ENCODE measurements at places on chromosomes 4 and X.
A peak's percentile ranks its signal among the peaks of the same experiment; 100 is the strongest.

DNA sequence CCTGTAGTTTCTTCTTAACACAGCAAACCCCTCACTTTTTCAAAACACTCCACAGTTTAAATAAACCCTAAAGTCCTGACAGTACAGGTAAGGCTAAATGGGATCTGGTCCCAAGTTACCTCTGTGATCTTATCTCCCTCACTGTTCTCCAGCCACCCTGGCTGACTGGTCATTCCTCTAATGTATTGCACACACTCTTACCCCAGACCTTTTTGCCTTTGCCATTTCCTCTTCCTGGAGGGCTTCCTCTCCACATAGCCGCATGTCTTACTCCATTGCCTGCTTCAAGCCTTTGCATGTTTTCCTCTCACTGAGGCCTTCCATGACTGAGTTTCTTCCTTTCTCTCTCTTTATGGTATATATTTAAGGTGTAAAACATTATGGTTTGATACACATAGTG, 19.5 kb upstream of the ANXA3 start:
- DNase-seq, result no peak

DNA sequence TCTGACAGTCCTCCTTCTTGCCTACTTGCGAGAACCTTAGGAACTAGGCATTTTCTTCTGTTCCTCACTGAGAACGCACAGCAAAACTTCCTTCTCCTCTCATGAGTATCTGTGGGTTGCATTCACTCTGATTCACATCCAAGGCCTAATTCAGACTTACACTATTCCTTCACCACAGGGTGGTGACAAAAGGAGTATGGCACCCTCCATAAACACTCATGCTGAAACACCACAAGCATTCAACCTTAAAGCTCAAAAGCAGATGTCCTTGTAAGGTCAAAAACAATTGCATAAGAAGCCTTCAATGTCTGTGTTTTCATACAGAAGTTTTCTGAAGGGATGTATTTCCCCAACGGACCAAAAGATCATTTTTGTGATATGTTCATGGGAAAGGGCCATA, 147.3 kb downstream of the CORIN start:
- DNase-seq, result no peak

DNA sequence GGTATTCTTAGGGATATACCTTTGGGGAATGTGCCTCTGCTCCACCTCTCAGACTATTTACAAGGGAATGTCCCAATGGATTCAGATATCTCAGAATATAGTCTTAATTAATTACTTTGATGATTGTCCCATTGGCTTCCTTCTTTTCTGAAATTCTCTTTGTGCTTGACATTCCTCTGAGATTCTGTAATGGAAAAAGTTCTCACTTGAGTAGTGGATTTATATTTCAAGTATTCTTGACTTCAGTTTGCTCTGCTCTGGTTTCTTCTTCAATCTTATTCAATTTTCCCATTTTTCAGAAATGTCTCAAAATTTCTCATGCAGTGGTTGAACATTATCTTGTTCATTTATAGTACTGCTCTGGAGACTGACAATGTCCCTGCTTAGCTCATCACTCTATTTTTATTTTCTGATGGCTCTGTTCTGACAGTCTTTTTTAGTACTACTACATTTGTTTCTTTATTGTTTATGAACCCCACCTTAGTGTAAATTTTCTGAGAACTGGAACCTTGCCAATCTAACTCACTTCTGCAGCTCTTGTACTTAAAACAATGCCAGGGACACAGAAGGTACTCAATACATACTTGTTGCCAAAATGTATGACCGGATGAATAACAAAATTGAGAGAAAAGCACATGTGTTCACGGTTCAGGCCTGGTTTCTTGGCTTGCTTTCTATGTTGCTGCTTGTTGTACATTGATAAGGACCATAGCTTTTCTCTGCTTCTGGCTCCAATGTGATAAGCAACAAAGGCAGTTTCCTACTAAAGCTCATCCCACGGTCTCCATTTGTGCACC, 471.7 kb downstream of the GASK1B start:
- no peak for DNase-seq

- no peak for DNase-seq
These were observed 408.3 kb downstream of the HNRNPD start for GRCh38 chr4:81965454-81965853.

GRCh38 chrX:46572340-46572936, 1.1 kb upstream of the CHST7 start:
- DNase-seq, result peak; percentile 10

DNA sequence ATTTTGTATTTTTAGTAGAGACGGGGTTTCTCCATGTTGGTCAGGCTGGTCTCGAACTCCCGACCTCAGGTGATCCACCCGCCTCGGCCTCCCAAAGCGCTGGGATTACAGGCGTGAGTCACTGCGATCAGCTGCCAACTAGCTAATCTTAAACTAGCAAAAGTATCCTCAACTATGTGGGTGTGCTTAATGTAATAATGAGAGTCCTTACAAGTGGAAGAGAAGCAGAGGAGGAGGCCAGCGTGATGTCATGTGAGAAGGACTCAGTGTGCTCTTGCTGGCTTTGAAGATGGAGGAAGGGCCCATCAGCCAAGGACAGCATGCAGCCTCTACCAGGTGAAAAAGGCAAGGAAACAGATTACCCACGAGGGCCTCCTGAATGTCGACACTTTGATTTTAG, 19.6 kb downstream of the SCD5 start:
- no peak for DNase-seq

GRCh38 chr4:61505773-61506685, 305.9 kb downstream of the ADGRL3 start:
- no peak for DNase-seq

- DNase-seq, result no peak
These were observed 2163.0 kb upstream of the AGA start for GRCh38 chr4:179605196-179605595.

DNA sequence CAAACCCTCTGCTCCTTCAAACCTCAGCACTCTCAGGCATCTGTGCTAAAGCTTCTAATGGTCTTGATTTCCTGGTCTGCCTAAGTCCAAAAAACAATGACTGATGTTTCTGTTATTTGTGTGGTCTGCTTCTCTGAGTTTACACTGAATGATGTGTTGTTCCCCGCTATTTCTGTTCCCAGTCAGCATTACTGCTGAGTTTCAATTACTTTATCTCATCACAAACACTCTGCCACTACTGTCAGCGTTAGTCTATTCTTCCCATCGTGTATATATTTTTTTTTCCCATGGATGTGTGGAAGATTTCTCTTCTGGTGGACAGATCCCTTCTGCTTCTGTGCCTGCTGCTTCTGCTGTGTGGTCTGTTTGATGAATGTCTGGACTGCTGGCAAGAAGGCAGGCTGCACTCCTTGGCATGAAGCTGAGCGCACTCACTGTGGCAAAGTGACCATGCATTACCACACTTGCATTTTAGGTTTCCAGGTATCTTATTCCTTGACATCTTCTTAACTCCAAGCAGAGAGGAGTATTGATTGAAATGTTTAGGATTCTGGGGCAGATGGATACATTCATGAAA, 106.9 kb upstream of the PAQR3 start:
- DNase-seq, result no peak

DNA sequence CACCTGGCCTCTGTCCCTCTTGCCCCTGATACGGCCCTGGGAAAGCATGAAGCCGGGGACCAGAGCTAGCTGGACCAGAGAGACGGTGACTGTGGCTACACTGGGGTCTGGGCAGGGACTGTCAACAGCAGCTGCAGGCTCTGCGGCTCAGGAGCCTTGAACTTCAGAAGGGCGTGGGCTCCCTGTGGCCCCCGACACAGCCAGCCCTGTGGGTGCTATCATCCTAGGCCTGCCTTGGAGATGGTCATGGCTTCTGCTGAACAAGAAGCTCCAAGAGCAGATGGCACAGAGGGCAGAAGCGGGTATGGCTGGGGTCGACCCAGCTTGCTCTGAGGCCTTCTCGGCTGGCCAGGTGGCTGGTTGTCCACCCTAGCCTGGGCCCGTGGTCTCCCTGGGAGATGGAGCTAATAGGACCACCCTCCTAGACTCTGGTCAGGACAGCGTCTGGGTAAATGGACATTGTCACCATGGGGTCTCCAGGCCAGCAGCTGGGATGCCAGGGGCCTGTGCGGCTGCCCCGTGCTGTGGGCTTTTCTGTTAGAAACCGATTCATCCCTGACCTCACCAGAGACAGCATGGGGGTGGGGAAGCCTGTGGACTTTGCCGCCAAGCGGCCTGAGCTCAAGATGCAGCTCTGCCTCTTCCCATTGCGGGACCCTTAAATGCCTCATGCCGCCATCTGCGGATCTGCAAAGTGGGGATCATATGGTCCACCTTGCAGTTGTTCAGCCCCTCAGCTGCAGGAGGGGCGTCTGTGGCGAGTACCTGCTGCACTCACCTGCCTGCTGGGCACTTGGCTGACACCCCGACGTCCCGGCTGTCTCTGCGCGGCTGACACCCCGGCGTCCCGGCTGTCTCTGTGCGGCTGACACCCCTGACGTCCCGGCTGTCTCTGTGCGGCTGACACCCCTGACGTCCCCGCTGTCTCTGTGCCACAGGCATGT, 21.1 kb downstream of the CPZ start:
- DNase-seq, result no peak

- DNase-seq, result no peak
These were observed 6.5 kb upstream of the STBD1 start for GRCh38 chr4:76300012-76300411.

DNA sequence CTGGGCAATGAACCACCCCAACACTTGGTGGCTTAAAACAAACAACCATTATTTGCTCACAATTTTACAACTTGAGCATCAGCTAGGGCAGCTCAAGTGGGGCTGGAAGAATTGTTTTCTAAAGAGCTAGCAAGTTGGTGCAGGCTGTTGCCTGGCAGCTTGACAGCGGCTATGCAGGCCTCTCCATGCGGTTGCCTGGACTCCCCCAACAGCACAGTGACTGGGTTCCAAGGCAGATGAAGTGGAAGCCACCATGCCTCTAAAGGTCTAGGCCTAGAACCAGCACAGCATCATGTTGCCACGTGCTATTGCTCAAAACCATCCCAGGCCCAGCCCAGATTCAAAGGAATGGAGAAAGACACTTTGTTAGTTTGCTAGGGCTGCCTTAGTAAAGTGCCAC, 114.8 kb downstream of the BCOR start:
- no peak for DNase-seq

- no peak for DNase-seq
These were observed 251.1 kb downstream of the DCLK2 start for GRCh38 chr4:150329373-150329772.

- no peak for DNase-seq
These were observed 19.1 kb downstream of the WWC2 start for GRCh38 chr4:183118141-183118540.

GRCh38 chr4:86100539-86101215, 259.2 kb downstream of the MAPK10 start:
- no peak for DNase-seq

- DNase-seq, result no peak
These were observed 30.3 kb downstream of the EIF2S3 start for GRCh38 chrX:24085101-24085500.

DNA sequence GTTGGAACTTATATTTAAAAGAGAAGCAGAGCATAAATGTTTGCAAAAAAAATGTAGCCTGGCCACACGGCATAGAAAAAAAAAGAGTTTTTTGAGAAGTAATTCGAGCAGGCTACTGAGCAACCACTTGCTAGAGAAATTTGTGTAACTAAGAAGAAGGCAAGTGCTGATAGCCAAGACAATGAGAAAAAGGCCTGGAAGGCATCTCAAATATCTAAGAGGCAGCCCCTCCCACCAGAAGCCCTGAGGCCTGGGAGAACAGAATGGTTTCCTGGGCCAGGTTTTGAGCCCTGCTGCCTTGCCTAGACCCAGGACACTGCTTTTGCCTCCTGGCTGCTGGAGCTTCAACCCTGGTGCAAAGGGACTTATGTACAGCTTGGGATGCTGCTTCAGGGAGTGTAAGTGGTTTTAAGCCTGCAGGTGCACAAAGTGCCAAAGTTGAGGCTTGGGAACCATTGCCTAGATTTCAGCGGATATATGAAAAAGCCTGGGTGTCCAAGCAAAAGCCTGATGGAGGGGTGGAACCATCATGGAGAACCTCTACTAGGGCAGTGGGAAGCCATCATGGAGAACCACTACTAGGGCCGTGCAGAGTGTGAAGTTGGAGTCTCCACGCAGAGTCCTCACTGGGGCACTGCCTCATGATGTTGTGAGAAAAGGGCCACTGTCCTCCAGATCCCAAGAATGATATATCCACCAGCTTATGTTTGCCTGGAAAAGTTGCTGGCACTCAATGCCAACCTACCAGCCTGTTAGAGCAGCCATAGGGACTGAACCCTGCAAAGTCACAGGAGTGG, 9.7 kb downstream of the TECRL start:
- DNase-seq, result no peak

DNA sequence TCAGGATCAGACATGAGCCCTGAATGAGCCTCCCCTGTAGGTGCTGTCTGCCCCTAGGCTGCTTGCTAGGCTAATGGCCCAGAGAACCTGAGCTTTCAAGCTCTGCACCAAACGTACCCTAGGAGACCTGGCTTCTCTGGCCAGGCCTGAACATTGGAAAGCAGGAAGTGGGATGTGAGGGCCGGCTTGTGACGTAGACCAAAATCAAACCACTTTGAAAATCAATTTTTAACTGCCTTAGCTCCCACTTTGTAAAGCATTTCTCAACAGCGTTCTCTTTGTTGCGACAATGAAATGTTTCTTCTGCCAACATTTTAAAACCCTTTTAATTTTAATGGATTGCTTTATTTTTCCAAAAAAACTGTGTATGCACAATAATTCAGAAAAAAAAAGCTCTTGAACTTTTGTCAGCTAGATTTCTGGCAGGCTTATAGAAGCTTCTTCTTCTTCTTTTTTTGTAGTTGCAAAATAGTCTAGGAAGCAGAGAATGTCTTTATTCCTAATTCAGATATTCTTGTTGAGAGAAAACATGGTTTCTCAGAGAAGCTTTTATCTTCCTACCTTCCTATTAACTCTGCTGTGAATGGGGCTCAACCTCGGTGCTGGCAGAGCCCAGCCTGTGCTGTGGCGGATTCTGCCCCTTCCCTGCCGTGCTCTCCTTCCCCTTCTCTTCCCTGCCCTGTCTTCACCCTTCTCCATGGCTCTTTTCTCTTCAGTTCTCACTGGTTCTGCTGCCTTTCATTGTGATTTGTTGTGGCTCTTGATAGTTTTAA, 145.2 kb upstream of the SFRP2 start:
- no peak for DNase-seq

DNA sequence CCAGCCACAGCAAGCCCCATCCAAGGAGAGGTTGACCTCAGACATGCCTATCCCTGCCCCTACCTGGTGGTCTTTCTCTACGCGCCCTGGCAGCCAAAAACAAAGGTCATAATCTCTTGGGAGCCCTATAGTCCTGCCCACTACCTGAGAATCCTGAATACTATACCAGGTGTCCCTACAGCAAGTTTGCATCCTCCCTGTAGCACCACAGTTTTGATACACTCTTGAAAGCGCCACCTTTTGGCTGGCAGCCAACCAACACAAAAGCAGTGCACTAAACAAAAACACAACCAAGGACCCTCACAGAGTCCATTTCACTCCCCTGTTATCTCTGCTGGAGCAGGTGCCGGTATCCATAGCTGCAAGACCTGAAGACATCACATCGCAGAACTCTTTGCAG, 523.8 kb upstream of the CPEB2 start:
- DNase-seq, result no peak

All from stimulated activated naive B cell treated with anti-CD40 and anti-IgM and Interleukin-4, amounts not matched to agents 10 μg/mL and 1 μg/mL and 100 μg/mL, for 72 hours (primary cell).